ENCODE measurements at places on chromosomes 5 and 9. TPM values are rescaled to one million over a fixed set of nuclear protein-coding genes. Genes with fewer than 3 reads are reported as not detected.

DNA sequence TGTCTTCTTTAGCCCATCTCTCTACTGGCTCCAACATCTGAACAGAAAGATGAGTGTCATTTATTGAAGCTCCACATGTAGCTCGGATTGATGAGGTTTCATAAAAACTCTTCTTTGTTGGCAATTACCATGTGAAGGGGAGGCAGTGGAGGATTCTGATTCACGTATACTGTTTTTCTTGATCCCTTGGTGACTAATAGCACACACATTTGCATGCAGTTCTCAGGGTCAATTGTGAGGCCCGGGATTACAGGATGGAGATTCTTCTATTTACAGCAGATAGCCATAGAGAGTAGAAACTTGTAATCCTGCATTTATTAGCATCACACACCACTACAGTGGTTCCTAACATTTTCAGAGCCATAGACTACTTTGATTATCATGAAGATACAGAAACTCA, 133.2 kb upstream of the MARCHF11 start:
- no peak for DNase-seq

DNA sequence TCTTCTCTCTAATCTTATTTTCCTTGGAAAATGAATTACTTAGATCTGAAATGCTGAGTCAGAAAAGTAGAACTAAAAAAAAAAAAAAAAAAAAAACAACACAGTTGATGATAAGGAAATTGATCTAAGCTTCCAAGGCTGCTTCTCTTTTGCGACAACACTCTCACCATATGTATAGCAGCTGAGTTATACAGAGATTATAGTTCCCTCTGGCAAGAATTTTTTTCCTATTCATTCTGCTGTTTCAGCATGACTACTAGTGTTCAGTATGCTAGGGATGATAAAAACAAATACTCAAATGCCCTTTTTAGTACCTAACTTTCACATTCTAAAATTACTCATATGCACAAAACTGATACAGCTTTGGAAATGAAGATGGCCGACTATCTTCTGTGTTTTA, 267.3 kb downstream of the MLLT3 start:
- peak; percentile 86 for DNase-seq

DNA sequence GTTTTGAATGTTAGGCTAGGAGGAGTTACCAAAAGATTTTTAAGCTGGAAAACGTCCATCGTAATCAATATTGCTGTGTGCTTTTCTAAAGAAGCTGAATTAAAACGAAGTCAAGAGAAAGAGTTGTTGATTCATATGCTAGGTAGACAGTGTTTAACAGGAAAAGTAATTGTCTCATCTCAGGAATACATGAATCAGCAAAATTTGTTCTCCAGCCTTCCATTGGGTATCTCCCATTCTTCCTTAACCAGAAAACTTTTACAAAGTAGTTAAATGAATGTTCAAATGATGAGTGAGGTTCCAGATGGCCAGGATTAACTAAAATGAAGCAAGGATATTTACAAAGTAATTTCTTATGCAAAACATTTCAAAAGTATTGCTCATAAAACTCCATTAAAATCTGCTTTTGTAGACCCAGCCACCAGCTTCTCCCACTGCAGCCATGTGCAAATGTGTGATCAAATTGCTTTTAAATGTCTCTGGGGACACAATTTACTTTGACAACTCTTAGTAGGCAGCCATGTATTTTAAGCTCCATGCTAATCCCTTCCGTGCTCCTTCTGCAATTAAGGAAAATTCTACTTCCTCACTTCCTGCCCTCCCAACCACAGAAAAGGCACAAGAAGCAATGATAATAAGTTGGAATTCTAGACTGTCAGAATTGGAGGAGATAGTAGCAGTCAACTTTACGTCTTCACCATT, 121.2 kb downstream of the HTR4 start:
- DNase-seq = no peak

- DNase-seq = no peak
These were observed 62.8 kb downstream of the SPATA31C2 start for GRCh38 chr9:88075506-88075905.

Gene F2RL2
- total RNA-seq = 18.6 TPM

All from fibroblast of the aortic adventitia (primary cell).